ENCODE measurements at places on chromosomes 12 and 14. TPM values are rescaled to one million over a fixed set of nuclear protein-coding genes. Genes with fewer than 3 reads are reported as not detected.

DNA sequence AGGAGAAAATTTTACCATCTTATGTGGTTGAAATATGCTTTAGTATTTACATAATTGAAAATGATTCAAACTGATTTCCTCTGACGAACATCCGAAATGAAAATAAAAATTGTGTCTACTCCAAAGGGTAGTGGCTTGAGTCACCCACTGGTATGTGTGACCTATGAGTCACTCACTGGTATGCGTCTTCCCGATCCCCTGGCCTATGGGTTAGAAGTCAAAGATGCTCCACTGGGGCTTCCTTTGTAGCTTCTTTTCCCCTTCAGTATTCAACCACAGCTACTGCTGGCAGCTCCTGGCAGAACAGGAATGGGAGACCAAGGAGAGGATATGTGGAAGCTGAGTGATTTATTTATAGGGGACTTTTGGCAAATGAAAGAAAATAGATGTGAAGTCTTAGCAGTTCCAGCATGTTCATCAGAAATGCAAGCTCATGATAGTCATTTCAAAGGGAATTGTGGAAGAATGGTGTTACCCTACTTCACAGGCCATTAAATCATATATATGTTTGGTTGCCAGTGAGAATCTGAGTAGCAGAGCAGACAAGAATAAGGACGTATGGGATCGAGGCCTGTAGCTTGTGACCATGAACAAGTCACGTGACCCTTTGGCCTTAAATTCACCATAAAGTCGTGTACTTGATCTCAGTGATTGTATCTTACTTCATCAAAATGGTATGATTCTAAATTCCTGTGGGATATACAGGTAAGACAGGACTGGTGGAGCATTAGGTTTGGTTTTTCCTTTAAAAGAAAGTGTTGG, 108.3 kb downstream of the CRADD start:
- no peak overlapping the region for H3K27ac ChIP-seq
- H3K36me3 ChIP-seq: no peaks in the 10 kb centered on the region
- no peaks in the 10 kb centered on the region for H3K27me3 ChIP-seq

DNA sequence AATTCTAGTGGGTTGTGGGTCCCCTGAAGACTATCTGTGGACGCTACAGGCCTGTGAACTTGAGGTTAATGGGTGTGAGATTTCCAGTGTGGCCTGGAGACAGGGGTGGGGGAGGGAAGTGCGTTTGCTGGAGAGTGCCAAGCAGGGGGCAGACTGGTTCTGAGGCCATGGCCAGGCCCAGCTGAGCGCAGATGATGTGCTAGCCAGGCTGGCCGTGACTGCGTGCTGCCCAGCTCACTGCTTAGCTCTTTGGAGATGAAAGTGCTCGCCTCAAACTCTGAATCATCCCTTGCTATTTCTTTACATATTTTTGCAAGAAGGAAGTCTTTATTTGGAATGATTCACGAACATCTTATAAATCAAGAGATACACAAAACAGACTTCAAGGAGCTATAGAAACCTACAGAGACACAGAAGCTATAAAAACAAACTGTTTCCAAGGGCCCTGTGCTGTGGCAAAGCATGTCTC, 75.2 kb upstream of the PLEKHG3 start:
- no peak overlapping the region for H3K27ac ChIP-seq
- DNase-seq: no peak
- no peaks in the 10 kb centered on the region for H3K4me1 ChIP-seq
- no peaks in the 10 kb centered on the region for H3K36me3 ChIP-seq

DNA sequence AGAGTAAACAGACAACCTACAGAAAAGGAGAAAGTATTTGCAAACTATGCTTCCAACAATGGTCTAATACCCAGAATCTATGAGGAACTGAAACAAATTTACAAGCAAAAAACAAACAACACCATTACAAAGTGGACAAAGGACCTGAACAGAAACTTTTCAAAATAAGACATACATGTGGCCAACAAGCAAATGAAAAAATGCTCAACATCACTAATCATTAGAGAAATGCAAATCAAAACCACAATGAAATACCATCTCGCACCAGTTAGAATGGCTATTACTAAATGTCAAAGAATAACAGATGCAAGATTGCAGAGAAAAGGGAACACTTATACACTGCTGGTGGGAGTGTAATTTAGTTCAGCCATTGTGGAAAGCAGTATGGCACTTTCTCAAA, 125.8 kb downstream of the C12orf42 start:
- H3K27me3 ChIP-seq: no peaks in the 10 kb centered on the region
- no peaks in the 10 kb centered on the region for H3K4me1 ChIP-seq
- no peak overlapping the region for H3K27ac ChIP-seq
- H3K36me3 ChIP-seq: no peaks in the 10 kb centered on the region
- no peak overlapping the region for H3K4me3 ChIP-seq
- DNase-seq: no peak

- no peak for DNase-seq
- no peaks in the 10 kb centered on the region for H3K36me3 ChIP-seq
- no peaks in the 10 kb centered on the region for H3K27me3 ChIP-seq
- H3K27ac ChIP-seq: no peak overlapping the region
- no peak overlapping the region for H3K4me3 ChIP-seq
- H3K4me1 ChIP-seq: peaks cover 18% of the 10 kb centered on the region
These were observed 111.4 kb downstream of the DACT1 start for GRCh38 chr14:58749066-58749669.

GRCh38 chr14:94171208-94171607, 2.9 kb upstream of the PPP4R4 start:
- H3K27me3 ChIP-seq: peaks cover 23% of the 10 kb centered on the region
- no peak overlapping the region for H3K27ac ChIP-seq
- no peaks in the 10 kb centered on the region for H3K36me3 ChIP-seq
- H3K4me1 ChIP-seq: peaks cover 4% of the 10 kb centered on the region
- DNase-seq: no peak
- H3K4me3 ChIP-seq: no peak overlapping the region

The PFKM gene
- 16.1 TPM for total RNA-seq
